Left ventricle myocardium inferior (tissue), 1 donor: ENCODE measurements at places on chromosomes 4 and X. TPM values are rescaled to one million over a fixed set of nuclear protein-coding genes. Genes with fewer than 3 reads are reported as not detected.

The YTHDC1 gene
- total RNA-seq: 46.2 TPM

The NSUN7 gene
- 0.91 TPM for total RNA-seq

The MSX1 gene
- 3.4 TPM for total RNA-seq

The RNF150 gene
- total RNA-seq: 68.0 TPM

The DAPP1 gene
- total RNA-seq: 0.74 TPM

The AR gene
- 18.4 TPM for total RNA-seq

The SSX4B gene
- not detected for total RNA-seq

The SATL1 gene
- not detected for total RNA-seq

The CCSER1 gene
- 13.2 TPM for total RNA-seq

The ERVMER34-1 gene
- total RNA-seq: 3.9 TPM

The SPACA5 gene
- total RNA-seq: not detected

The PTCHD1 gene
- 0.22 TPM for total RNA-seq

The RAI2 gene
- total RNA-seq: 23.6 TPM

The DRD5 gene
- total RNA-seq: not detected

The GLRA3 gene
- not detected for total RNA-seq

The DCLK2 gene
- total RNA-seq: 21.9 TPM

The SSX3 gene
- not detected for total RNA-seq

The ASIC5 gene
- total RNA-seq: not detected

The CENPVL2 gene
- not detected for total RNA-seq
